ENCODE measurements at places on chromosomes 1 and 21.

DNA sequence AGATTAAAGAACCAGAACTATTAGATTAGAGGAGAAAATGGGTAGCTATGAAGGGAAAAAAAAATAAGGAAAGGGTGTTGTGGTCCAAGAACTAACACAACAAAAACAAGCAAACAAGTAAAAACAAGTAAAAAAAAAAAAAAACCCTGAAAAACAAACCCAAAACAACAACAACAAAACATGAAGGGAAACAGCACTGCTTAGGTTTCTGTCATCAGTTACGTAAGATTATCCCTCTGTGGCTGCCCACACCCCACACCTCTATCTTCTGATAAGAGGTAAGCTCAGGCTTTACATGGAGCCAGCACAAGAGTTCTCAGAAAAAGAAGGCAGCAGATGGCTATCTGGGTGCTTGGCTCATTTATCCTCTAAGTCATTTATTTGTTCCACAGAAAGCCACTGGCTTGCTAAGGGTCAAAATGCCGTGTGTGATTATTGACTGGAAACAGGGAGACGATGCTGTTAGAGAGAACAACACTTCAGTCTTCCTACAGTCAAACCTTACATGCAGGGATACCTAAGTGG is 57.5 kb downstream of the KIAA0319L start:
- peak; percentile 20 for DNase-seq

- DNase-seq = no peak
These were observed 3.0 kb upstream of the AHCTF1 start for GRCh38 chr1:246934765-246935164.

DNA sequence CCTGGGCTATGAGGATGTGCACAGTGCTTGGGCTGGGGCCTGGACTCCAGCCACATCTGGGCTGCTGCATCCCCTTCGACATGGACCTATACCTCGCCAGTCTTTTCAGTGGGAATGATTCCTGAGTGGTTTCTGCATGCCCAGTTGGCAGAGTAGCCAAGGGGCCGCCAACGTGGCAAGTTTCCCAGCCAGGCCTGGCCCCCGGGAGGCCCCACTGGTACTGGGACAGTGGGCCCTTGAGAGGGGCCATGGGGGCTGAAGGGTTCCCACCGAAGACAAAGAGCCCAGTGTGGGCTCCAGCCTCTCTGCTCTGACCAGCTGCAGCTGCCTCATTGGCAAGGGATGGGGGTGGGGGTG is 15.4 kb downstream of the RAP1GAP start:
- DNase-seq = no peak

DNA sequence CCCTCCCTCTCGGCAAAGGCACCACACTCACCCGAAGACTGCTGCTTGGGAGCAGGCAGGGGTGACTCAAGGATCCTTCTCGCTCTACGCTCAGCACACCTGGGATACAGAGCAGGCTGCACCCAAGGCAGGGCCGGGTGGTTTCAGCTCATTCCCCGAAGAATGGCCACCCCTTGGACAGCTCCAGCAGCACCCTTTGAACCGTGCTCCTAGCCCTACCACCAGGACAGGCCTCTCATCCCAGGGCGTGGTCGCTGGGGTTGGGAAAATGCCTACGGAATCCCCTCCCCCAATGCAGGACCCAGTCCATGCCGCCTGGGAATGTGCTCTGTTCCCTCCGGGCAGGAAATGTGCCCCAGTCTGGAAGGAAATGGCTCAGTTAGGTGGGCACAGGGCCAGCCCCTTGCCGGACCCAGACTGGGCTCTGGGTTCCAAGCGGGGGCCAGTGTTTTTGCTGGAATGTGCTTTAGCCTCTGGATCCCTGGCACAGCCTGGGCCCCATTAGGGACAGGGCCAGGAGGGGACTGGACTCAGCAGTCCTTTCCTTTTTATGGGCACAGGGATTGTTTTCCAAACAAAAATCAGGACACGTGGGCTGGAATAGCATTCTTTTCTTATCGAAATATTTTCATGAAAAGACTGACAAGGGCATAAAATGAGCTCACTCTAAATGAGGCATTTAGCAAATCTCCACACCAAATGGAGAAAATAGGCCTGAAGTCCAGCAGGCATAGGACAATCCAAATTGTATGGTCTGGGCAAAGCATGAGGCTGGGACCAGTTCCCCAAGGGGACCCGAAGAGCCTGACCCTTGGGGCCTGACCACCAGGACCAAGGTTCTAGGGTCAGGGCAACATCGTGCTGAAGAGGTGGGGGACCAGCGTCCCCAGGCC is 7.3 kb downstream of the TMEM82 start:
- DNase-seq = no peak

GRCh38 chr1:175675017-175675416 is 68.4 kb downstream of the TNR start:
- no peak for DNase-seq

DNA sequence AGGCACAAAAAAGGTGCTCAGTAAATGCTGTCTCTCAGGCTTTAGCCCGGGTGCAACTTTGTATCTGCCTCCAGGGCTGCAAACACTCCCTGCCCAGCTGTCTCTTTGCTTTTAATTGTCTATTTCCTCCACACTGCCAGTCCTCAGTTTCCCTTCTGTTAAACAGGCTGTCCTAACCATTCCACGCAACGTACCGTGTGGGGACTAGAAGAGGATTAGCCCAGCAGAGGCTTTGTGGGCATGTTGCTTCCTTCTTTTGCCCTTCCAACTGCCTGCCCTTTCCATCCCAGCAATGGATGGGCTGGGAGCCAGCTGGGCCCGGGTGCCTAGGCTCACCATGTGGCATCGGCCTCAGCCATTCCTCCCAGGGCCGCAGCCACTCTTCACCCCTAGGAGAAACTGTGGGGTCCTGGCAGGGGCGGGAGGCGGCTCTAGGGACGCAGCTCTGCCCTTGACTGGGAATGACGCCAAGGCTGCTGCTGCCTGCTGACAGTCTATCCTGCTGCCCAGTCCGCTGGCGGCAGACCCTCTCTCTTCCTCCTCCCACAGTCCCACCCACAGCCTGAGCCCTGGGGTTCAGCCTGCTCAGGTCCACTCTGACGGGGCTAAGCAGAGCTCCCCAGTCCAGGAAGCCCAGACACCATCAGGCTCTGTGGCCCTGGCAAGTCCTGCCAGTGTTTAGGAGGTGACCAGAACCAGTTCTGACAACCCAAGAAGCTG is 40.6 kb upstream of the LRP8 start:
- no peak for DNase-seq

DNA sequence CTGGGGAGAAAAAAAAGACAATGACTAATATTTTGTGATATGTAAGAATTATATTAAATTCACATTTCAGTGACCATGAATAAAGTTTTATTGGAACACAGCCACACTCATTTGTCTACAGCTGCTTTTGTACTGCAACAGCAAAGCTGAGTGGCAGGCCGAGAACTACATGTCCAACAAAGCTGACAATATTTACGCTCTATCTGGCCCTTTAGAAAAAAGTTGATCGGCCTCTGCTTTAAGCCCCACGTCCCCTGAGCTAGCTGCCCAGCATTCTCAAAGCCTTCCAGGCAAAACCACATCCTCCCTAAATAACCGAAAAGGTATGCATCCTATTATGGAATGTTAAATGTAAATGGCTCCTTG is 8.6 kb downstream of the SLC2A1 start:
- DNase-seq = no peak

- DNase-seq = no peak
These were observed 91.6 kb downstream of the TBX19 start for GRCh38 chr1:168372307-168372706.

DNA sequence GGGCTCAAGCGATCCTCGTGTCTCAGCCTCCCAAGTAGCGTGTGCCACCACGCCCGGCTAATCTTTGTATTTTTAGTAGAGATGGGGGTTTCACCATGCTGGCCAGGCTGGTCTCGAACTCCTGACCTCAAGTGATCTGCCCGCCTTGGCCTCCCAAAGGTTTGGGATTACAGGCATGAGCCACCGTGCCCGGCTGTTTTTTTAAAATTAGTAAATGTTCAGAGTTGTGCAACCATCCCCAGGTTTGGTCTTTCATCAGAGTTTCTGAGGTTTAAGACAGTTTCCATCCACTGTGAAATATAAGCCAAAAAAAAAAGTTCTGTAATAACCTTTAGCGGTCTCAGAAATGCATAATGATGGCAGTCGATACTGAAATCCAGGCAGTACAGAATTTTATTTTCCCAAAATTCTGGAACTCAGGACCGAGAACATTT is 550 bp upstream of the SYT11 start:
- DNase-seq = no peak

GRCh38 chr1:19384113-19384512 is 72.0 kb downstream of the SLC66A1 start:
- no peak for DNase-seq

DNA sequence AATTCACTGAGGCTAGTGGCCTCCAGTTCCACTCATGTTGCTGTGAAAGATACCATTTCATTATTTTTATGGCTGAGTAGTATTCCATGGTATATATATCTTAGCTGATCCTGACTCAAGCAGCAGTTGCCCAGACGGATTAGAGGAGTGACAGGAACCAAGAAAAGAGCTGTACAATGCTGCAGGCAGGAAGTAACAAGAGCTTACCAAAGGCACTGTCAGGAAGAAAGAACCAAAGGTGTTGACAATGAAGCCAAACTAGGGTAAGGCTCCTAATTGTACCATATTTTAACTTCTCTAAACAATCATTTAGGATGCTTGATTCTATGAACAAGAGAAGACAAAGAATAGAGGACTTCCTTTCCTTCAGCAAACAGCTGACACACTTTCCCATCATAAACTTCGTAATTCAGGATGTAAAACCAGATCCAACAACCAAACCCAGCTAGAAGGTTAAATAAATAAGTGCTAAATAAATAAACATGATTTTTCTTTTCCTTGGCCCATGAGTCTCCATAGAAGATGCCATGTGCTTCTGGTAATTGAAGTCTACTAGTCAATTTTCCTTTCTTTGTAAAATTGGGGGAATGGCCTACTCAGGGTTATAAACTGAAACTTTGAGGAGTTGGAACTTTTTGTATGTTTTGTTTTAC is 248.2 kb upstream of the SGIP1 start:
- no peak for DNase-seq

DNA sequence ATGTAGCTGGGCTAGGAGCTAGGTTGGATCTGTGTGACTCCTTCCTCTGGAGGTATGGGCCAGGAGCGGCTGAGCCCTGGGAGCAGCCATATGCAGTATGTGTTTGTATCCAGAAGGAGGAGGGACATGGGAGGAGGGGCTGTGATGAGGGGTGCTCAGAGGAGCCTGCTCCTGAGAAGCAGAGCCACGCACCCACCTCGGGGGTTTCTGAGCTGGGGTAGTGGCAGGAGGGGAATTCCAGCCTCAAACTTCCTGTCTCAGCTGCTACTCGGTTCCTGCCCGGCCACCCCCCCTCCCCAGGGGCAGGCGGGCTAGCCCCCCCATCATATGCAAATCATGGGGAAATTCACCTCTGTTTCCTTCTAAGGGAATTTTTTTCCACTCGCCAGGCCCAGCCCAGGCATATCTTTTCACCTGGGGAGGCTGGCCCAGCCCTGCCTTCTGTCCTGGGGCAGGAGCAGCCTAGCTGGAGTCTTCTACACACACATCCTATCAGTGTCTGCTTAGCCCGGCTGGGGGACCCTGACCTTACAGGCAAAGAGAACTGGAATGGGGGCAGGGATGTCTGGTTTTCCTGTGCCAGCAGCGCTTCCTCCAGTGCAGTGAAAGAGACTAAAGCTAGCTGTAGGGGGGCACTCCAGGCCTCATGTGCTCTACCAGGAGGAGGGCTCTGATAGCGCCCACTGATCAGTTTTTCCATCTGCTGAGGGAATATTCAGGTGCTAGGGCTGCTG is 3.0 kb downstream of the ZC3H12A start:
- peak; percentile 89 for DNase-seq

DNA sequence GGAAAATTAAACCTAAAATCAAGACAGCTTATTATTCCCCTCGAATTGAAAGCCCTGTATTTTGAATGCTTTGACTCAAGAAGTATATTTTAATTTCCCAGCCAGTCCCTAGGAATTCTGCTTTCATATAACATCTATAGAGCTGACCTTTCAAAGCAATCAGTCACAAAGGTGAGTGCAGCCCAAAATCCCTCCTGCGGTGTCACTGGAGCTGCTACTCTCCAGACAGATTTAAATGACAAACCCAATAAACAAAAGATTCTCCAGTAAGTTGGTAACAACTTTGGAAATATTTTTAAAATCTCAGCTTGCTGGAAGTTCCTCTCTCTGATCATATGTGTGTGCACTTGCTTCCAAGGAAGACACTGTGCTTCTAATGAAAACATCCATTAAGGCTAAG is 14.7 kb downstream of the PLPP3 start:
- DNase-seq = no peak

- no peak for DNase-seq
These were observed 231.5 kb upstream of the SNX7 start for GRCh38 chr1:98429965-98430443.

- peak; percentile 36 for DNase-seq
These were observed 23.4 kb downstream of the LDLRAP1 start for GRCh38 chr1:25566730-25567341.

- DNase-seq = no peak
These were observed 122.7 kb downstream of the ST6GALNAC5 start for GRCh38 chr1:76989976-76990375.

DNA sequence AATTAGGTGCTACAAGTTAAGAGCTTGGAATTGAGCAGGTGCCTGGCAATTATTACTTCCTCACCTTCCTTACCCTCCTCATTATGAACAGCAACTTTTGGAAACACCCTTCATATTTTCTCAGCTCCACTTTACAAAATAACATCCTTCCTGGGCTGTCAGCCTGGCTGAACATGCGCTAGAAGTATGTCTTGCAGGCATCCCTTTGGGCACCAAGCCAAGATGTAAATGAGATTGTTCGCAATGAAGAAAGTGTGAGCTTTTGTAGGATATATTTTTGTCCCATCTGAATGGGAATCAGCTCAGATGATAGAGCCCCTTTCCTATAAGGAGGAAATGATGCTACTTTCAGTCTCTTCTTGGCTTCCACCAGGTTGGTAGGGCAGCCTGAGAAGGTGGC is 245.9 kb downstream of the KAZN start:
- no peak for DNase-seq

- no peak for DNase-seq
These were observed 16.2 kb downstream of the TTC39A start for GRCh38 chr1:51313961-51314777.

- DNase-seq = no peak
These were observed 32.9 kb upstream of the UTS2 start for GRCh38 chr1:7885513-7886404.

- no peak for DNase-seq
These were observed 65.0 kb downstream of the SYT6 start for GRCh38 chr1:114088392-114089299.

GRCh38 chr21:26199456-26199855 is 28.9 kb upstream of the APP start:
- DNase-seq = no peak

- peak; percentile 62 for DNase-seq
These were observed 1.8 kb upstream of the CDKN2C start for GRCh38 chr1:50968158-50968820.

DNA sequence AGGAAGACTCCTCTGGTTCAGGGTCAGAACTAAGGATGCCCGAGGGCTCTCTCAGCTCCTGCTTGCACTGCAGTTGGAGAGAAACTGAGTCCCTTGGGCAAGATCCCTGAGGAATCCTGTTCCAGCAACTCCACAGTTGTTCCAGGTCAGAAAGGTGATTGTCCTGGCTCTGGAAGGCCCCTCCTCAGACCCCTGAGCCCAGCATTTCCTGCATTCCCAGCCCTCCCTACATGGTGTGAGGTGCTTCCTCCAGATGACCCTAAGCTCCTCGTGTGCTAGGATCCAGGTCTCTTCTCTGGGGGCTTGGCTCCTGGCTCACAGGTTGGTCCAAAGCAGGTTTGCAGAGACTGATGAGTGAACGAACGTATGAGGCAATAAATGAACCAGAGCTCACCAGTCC is 11.5 kb downstream of the LDLRAD1 start:
- no peak for DNase-seq

GRCh38 chr21:34724131-34724856 is 55.5 kb downstream of the CLIC6 start:
- no peak for DNase-seq

Measured in stimulated activated CD8-positive, alpha-beta memory T cell treated with anti-CD3 and anti-CD28 coated beads, Interleukin-7, amount 100 ng/mL, for 4 hours (primary cell).